ENCODE measurements at places on chromosomes 16 and 17.

DNA sequence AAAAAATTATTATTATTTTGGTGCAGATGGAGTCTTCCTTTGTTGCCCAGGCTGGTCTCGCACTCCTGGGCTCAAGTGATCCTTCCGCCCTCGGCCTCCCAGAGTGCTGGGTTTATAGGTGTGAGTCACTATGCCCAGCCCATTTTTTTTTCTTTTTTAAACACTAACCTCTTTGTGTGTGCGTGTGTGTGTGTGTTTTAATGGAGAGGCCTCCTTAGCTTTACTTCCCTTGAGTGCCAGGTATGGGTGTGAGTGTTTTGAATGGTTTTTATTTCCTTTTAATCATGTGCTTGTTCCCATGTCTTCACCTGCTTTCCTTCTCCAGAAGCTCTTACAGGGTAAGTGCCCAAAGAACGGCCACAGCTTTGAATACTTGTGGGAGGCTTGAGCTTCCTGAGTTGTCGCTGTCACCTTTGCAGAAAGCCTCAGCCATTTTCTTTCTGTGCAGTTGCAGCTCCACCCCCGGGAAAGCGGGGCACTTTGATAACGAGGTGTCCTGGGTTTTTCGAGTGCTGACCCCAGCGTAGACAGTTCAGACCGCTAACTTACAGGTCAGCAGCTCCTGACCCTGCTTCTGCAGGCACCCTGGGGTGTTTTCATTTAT, 22.6 kb downstream of the AKAP1 start:
- no peak for DNase-seq

GRCh38 chr17:42337442-42337841, 49.1 kb downstream of the STAT5A start:
- no peak for DNase-seq

- DNase-seq = peak; percentile 85
Measured at GRCh38 chr17:81837641-81838040, 2.8 kb upstream of the PPP1R27 start.

DNA sequence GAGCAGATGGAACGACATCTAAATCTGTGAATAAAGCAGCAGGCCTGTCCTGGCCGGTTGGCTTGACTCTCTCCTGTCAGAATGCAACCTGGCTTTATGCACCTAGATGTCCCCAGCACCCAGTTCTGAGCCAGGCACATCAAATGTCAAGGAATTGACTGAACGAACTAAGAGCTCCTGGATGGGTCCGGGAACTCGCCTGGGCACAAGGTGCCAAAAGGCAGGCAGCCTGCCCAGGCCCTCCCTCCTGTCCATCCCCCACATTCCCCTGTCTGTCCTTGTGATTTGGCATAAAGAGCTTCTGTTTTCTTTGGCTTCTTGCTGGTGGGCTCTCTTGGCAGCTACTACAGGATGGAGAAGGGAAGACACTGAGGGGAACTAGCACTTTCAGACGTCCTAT, 4.1 kb upstream of the RSAD1 start:
- no peak for DNase-seq

DNA sequence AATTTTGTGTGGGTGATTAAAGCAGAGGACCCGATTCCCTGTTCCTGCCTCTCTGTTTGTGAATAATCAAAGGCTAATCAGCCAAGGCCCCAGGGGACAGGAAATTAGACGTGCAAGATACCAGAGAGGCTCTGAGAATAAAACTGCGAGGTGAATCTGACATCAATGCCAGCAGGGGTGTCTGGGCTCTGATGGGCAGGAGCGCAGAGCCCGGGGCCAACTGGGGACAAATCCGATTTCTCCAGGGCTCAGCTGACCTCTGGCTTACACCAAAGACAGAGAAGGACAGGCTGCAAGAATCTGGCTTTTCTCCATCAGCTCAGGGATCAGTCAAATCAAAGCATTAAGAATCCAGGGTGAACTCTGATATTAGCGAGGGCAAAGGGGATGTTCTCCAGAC, 174.3 kb downstream of the XYLT1 start:
- DNase-seq = no peak

GRCh38 chr17:3961564-3962047, 2.6 kb downstream of the ATP2A3 start:
- DNase-seq = peak; percentile 45

GRCh38 chr16:50303605-50304466, 37.5 kb downstream of the ADCY7 start:
- no peak for DNase-seq

- DNase-seq = no peak
Measured at GRCh38 chr17:43351691-43352090, 47.1 kb upstream of the ARL4D start.

- DNase-seq = no peak
Measured at GRCh38 chr16:23131931-23132621, 17.2 kb downstream of the USP31 start.

DNA sequence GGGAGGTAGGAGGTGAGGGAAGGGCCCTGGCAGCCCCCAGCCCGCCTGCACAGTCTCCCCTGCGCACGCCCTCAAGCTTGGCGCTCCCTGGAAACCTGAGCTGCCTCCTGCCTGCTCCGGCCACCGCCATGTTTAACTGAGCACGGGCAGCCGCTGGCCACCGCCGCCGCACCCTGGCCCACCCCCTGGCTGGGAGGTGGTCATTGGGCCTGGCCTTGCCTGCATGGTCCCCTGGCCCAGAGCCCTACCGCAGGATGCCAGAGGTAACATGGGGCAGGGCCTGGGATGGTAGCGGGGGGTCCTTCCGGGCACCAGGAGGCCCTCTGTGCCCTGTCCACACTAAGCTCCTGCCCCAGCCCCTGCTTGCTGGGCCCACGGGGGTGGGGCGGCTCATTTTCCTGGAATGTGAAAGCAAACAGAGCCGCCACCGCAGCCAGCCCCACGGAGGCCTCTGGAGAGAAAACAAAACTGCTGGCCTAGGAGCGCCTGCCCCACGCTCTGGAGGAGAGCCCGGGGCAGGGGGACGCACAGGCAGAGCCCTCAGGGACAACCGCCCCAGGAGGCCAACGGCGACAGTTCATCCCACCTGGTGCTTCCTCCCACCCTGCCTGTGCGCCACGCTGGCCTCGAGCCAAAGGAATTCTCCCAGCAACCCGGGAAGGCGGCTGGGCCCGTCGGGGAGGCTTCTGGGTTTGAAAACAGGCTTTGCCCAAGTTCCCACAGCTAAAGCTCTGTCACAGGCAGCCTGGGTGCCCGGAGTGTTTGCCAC, 8.9 kb downstream of the NHERF2 start:
- no peak for DNase-seq

DNA sequence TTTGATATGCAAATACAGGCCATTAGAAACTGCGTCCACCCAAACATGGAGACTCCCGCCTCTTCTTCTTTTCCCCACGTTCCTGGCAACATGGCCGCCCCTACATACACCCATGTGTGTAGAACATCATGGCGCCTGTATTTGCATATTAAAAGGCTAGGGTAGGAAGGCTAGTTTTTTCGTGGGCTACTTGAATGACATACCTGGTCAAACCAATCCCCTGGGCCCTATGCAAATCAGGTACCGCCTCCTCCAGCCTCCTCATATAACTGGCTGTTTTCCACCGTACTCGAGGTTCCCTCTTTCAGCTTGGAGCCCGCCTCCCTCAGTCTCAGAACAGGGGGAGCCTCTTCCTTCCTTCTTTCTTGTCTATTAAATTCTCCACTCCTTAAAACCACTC, 840 bp upstream of the CD300LB start:
- DNase-seq = peak; percentile 94

- DNase-seq = no peak
Measured at GRCh38 chr16:53430363-53430762, 3.9 kb upstream of the RBL2 start.

DNA sequence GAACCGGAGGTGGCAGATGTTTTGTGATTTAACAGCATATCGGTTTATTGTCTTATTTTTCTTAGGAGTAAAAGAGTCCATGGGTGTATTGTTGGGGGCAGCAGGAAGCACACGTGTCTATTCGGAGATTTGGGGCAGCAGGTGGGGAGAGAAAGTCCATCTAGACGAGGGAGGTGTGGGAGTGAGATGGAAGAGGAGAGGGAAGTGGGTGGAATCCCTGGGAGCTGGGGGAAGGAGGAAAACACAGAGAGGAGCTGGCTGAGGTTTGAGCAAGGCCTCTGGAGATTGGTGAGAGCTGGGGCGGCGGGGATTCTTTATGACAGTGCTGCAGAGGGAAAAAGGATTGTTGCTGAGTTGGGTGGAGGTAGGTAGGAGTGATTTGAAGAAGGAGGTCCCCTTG, 72.1 kb downstream of the PRKCB start:
- no peak for DNase-seq

DNA sequence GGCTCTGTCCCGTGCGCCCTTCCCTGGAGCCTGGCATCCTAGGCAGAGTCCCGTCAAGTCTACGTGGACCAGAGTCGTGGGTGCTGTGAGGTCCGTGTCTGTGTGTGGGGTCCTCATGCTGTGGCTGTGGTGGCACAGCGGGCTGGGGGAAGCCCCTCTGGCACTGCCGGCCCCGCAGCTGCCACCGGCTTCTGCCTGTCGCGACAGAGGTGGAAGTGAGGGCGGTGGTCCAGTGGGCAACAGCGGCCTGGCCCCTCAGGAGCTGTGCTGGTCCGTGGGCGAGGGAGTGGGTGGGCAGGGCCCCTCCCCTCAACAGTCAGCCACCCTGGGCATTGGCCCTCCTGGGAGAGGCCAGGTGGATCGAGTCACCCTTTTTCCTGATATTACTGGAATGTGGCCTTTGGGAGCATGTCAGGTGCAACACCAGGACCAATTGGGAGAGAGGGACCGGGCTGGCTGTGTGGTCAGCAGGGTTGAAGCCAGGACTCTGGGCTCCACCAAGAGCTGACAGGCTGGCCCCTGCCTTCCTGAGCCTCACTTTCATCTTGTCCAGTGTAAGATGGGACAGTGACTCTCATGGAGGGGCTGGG, 11.9 kb downstream of the BAIAP2 start:
- DNase-seq = no peak

- DNase-seq = no peak
Measured at GRCh38 chr16:58110571-58111301, 18.4 kb downstream of the CFAP20 start.

DNA sequence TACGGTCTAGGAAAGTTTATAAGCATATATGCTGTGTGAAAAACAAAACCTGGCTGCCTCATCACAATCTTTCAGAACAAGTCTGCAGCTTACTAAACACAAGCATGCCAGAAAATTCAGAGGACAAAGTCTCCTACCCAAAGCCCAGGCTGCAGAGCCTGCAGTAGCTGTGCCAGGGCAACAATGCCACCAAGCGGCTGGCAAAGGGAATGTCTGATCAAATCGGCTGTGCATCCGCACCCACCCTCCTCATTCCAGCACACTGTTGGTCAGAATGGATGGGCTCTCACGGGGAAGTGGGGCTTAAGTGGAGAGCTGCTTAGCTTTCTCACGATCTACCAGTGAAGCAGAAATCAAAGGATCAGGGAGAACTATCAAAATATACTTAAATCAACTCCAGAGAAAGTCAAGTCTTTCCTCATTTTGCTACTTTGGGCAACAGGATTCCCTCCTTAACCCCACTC, 73.5 kb downstream of the CYTH1 start:
- peak; percentile 82 for DNase-seq

DNA sequence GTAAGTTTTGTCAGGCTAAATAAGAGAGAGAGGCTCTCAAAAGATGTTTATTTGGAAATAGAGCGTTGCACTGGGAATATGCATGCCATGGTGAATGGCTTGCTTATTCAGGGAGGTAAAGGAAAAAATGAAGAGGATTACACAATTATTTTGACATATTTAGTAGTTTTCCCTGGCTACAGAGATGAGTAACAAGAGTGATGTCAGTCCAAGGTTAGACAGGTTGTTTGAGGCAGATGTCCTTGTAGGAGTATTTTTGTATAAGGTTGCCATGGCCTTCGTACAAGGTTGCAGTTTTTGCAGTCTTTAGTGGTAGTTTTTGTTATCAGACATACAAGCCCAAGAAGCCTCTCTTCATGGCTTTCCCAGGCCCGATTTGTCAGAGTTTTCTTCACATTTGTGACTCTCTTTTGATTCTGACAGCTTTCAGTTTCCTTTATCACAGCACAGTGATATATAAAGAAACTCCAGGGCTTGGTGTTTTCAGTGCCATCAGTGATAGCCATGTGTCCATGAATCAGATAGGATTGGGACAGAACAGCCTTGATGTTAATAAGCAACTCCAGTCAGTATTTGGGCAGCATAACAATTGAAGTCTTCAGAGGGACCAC, 18.7 kb upstream of the LGALS9 start:
- DNase-seq = no peak

Data from hematopoietic multipotent progenitor cell treated with erythropoietin and hydrocortisone succinate and interleukin-3 and kit ligand, for 6 days (in vitro differentiated cells).